ENCODE measurements at places on chromosomes 4 and X.

GRCh38 chr4:156638334-156638733 lies 333.3 kb downstream of the PDGFC start:
- no peak for DNase-seq

GRCh38 chr4:169852481-169852880 lies 94.7 kb upstream of the HPF1 start:
- DNase-seq: no peak

- no peak for DNase-seq
Measured at GRCh38 chr4:183348706-183349659, 26.8 kb upstream of the CLDN24 start.

GRCh38 chr4:26682436-26682835 lies 98.6 kb downstream of the TBC1D19 start:
- no peak for DNase-seq

- peak; percentile 64 for DNase-seq
Measured at GRCh38 chrX:17968367-17968766, 107.3 kb upstream of the RAI2 start.

DNA sequence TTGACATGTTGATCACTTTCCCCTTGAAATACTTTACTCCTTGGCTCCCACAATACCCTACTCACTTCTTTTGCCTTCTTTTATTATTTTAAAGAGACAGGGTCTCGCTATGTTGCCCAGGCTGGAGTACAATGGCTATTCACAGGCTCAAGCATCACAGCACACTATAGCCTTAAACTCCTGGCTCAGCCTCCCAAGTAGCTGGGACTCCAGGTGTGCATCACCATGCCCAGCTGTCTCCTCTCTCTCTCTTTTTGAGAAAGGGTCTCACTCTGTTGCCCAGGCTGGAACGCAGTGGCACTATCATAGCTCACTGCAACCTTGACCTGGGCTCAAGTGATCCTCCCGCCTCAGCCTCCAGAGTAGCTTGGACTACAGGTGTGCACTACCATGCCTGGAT lies 51.6 kb downstream of the SUPT20HL2 start:
- no peak for DNase-seq
